Activated naive CD8-positive, alpha-beta T cell treated with anti-CD3 and anti-CD28 coated beads for 36 hours (primary cell): ENCODE measurements at places on chromosomes 5 and 9.

DNA sequence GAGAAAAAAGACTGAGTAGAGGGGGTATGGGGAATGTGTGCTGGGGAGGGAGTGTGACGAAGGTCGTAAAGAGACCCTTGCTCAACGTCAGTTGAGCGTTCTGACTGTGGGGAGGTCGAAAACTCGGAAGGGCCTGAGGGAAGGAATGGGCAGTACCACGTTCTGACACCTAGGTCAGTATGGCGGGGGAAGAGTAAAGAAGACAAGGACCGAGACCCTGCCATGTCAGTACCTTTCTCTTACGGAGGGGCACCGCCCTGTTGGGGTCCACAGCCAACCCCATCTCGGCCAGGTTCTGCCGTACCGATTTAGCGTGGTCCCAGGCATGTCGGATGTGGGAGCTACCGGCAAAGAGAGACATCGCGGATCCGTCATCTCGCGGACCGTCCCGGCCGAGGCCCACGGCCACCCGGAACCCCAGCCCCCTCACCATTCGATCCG lies 375 bp downstream of the NOP16 start:
- no peak for DNase-seq
- H3K27ac ChIP-seq, result peak overlapping the region; percentile 100
- H3K4me3 ChIP-seq, result peak overlapping the region; percentile 98
- peaks cover 53% of the 10 kb centered on the region for H3K36me3 ChIP-seq
- H3K27me3 ChIP-seq, result no peaks in the 10 kb centered on the region

DNA sequence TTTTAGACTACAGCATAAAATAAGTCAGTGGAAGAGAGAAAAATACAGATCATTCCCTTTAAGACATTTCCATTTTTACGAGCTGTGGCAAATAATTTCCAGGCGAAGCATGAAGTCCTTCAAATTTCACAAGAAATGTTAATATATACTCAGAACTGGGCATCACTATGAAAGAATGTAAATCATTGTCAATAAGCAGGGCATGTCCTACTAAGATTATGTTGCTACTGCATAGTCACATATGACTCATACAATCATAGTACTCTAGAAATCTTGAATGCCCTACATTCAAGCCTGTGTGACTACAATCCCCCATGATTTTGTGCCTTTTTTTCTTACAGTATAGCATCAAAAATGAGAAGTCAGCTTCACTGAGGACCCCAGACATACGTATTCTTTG lies 485.2 kb upstream of the FTMT start:
- H3K4me3 ChIP-seq, result no peak overlapping the region
- no peaks in the 10 kb centered on the region for H3K4me1 ChIP-seq
- no peak for DNase-seq
- H3K27me3 ChIP-seq, result no peaks in the 10 kb centered on the region
- no peak overlapping the region for H3K27ac ChIP-seq

DNA sequence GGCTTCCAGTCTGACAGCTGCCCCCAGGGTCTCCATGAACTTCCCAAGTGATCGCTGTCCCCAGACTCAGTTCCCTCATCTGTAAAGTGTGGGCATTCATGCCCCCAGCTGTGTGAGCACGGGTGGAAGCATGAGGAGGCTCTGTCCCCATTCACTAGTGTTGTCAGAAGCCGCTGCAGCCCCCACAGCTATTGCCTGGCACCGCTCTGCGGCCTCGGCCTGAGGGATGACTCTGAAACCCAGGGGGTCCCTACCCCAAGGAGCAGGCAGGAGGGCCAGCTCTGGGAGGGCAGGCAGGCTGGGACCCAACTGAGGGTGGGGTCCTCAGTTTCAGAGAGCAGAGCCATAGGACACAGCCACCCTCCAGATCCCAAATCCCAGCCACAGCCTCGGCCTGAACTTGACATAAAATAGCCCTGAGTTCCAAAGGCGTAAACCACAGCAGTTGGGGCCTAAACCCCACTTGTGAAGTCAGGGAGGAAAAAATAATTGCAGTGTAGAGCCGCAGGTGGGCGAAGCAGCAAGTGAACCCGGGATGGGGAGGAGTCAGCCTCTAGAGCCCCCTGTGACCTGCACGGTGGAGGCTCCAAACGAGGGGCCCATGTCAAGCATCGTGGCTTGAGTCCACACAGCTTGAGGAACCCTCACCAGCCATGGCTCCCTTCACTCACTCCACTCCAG lies 66.0 kb upstream of the ADAMTS2 start:
- H3K4me3 ChIP-seq, result no peak overlapping the region
- no peak overlapping the region for H3K27ac ChIP-seq
- H3K4me1 ChIP-seq, result no peaks in the 10 kb centered on the region
- no peak for DNase-seq
- peaks cover 8% of the 10 kb centered on the region for H3K27me3 ChIP-seq

DNA sequence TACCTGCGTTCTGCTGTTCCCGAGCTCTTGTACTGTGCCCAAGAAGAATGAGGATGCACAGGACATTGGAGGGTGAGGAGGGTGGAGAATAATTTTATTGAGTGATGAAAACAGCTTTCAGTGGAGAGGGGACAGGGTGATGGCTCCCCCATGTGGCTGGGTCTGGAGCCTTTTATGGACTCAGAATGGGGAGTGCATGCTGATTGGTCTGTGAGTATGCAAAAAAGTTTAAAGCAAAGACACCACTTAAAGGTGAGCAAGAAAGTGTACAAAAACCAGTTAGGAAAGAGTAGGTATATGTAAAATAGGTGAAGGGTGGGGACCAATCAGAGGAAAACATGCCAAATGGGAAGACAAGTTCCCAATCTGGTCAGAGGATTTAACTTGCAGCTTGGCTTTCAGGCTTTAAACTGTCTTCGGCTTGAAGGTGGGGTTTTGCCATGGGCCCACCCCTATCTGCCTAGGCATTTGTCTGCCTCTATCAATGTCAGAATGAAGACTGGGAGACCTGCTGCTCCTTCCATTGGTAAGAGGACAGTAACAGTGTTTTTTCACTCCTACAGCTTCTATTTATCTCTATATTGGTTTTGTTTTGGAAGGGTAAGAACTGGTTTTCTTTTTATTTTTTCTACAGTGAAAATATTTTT lies 118.0 kb upstream of the RAI14 start:
- peak; percentile 22 for DNase-seq
- H3K27me3 ChIP-seq, result peaks cover 41% of the 10 kb centered on the region
- H3K36me3 ChIP-seq, result no peaks in the 10 kb centered on the region
- H3K4me3 ChIP-seq, result no peak overlapping the region
- H3K27ac ChIP-seq, result no peak overlapping the region
- H3K4me1 ChIP-seq, result peaks cover 28% of the 10 kb centered on the region

DNA sequence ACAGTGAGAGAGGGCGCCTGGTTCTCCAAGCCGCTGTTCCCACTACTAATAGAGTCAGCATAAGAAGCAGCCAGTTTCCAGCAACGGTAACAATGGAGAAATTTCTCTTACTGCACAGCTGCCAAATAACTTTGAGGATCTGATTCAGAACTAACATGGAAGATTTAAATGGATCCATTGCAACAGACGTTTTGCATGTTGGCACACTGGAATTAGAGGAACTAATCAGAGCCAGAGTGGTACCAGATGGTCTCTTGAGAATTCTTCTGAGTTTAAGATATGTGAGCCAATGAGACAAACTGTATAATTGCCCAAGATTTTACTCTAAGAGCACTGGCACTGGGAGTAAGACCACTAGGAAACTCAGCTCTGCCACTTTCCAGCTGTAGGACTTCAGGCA lies 186.5 kb downstream of the EFNA5 start:
- peaks cover 10% of the 10 kb centered on the region for H3K27me3 ChIP-seq
- no peak overlapping the region for H3K4me3 ChIP-seq
- no peak overlapping the region for H3K27ac ChIP-seq
- DNase-seq, result no peak

DNA sequence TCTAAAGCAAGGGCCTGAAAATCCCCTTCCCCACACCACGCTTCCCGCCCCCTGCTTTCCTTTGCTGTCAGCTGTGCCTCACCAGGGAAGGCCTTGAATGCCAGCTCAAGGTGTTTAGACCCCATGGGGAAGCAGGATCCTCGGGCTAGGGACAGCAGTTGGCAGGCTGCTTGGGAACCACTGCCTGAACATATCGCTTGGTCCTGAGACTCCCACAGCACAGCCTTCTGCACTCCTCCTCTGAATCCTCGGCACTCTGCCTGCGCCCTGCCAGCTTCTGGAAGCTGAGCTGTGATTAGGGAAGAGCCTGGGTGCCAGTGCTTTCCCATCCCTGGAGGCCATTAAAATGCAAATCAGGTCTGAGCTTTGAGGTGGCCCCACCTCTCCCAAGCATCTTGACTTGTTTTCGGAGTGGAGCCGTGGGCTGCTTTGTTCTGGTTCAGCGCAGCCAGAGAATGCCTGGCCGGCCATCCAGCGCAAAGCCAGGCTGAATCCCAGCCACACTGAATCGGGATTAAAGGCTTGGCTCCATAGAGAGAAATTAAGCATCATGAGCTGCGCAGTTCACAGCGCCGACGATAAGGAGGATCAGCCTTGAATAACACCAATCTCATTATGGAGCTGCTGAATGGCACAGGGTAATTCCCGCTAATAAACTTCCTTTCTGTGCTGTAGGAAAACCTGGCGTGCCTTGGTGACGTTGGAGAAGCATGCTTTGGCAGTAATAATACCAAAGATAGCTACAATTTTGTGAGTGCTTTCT lies 40.0 kb downstream of the AMBP start:
- DNase-seq, result no peak
- no peak overlapping the region for H3K4me3 ChIP-seq
- H3K27ac ChIP-seq, result no peak overlapping the region
- no peaks in the 10 kb centered on the region for H3K27me3 ChIP-seq

- no peaks in the 10 kb centered on the region for H3K27me3 ChIP-seq
- peaks cover 11% of the 10 kb centered on the region for H3K36me3 ChIP-seq
- DNase-seq, result no peak
- H3K27ac ChIP-seq, result peak overlapping the region; percentile 14
These were observed 7.5 kb downstream of the PFDN1 start for GRCh38 chr5:140295414-140295813.

DNA sequence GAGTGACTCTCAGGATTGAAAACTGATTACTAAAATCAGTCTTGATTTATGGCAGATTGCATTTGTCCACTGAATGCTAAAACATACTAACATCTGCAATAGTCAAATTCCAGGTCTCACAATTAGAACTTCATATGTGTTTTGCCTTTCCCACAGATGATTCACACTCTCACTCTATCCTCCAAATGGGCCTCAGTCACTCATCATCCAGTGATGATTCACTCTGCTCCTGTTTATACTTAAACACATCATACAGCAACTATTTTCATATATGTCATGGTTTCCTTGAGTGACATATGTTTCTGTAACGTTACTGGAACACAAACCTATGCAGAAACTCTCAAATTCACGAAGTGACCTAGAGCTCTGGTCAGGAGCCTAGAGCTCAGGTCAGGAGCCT lies 512.9 kb downstream of the HINT1 start:
- no peaks in the 10 kb centered on the region for H3K36me3 ChIP-seq
- no peak for DNase-seq
- no peak overlapping the region for H3K4me3 ChIP-seq
- peaks cover 4% of the 10 kb centered on the region for H3K27me3 ChIP-seq
- no peak overlapping the region for H3K27ac ChIP-seq
- no peaks in the 10 kb centered on the region for H3K4me1 ChIP-seq

DNA sequence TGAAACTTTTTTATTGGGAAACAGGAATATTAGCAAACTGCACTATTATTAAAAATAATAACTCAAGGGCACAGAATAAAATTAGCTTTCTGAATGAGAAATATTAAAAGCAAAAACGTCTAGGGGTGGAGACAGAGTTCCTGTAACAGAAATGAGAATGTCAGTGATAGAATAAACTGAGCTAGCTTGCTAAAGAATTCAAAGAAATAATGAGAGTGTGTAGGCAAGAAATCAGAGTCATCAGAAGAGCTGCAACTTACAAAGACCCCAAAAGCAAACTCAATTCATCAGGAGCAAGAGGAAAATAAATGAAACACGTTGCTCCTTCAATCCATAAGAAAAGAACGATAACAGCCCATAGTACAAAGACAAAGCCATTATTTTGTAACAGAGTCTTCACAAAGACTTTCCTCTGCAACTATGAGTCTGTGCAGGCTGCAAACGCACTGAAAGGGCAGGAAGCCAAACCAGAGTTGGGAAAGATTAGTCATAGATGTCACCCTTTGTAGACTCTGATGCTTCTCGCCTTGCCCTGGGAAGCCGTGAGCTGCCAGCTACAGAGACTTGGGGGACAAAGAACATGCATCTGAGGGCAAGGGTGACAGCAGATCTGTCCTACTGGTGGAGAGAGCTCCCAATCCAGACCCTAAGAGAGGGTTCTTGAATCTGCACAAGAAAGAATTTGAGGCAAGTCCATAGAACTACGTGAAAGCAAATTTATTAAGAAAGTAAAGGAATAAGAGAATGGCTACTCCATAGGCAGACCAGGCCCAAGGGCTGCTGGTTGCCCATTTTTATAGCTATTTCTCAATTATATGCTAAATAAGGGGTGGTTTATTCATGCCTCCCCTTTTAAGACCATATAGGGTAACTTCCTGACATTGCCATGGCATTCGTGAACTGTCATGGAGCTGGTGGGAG lies 40.8 kb downstream of the SHC3 start:
- no peak overlapping the region for H3K27ac ChIP-seq
- H3K27me3 ChIP-seq, result peaks cover 21% of the 10 kb centered on the region
- H3K4me1 ChIP-seq, result peaks cover 10% of the 10 kb centered on the region
- H3K36me3 ChIP-seq, result no peaks in the 10 kb centered on the region
- no peak overlapping the region for H3K4me3 ChIP-seq

- DNase-seq, result no peak
- peaks cover 33% of the 10 kb centered on the region for H3K27me3 ChIP-seq
- H3K4me1 ChIP-seq, result peaks cover 19% of the 10 kb centered on the region
- no peak overlapping the region for H3K27ac ChIP-seq
These were observed 116.7 kb upstream of the LPCAT1 start for GRCh38 chr5:1640421-1640881.

- DNase-seq, result no peak
- no peaks in the 10 kb centered on the region for H3K36me3 ChIP-seq
- no peak overlapping the region for H3K4me3 ChIP-seq
These were observed 664.8 kb upstream of the ZNF608 start for GRCh38 chr5:125411071-125411743.

GRCh38 chr9:3023449-3023848 lies 179.6 kb upstream of the PUM3 start:
- no peak overlapping the region for H3K4me3 ChIP-seq
- DNase-seq, result no peak
- no peaks in the 10 kb centered on the region for H3K36me3 ChIP-seq

GRCh38 chr5:172509405-172509781 lies 55.1 kb upstream of the SH3PXD2B start:
- H3K4me3 ChIP-seq, result no peak overlapping the region
- H3K4me1 ChIP-seq, result no peaks in the 10 kb centered on the region
- no peaks in the 10 kb centered on the region for H3K36me3 ChIP-seq
- peaks cover 44% of the 10 kb centered on the region for H3K27me3 ChIP-seq
- no peak overlapping the region for H3K27ac ChIP-seq

GRCh38 chr5:32508806-32509805 lies 64.6 kb upstream of the ZFR start:
- peaks cover 3% of the 10 kb centered on the region for H3K27me3 ChIP-seq
- peaks cover 10% of the 10 kb centered on the region for H3K4me1 ChIP-seq
- no peak overlapping the region for H3K4me3 ChIP-seq
- no peak overlapping the region for H3K27ac ChIP-seq
